Hypothalamus (tissue), 51 donors: ENCODE measurements at places on chromosomes 7 and 10.

GRCh38 chr10:69884024-69884367, 82.3 kb downstream of the COL13A1 start:
- DNase-seq = no peak

GRCh38 chr10:49049660-49050059, 65.7 kb downstream of the VSTM4 start:
- no peak for DNase-seq

DNA sequence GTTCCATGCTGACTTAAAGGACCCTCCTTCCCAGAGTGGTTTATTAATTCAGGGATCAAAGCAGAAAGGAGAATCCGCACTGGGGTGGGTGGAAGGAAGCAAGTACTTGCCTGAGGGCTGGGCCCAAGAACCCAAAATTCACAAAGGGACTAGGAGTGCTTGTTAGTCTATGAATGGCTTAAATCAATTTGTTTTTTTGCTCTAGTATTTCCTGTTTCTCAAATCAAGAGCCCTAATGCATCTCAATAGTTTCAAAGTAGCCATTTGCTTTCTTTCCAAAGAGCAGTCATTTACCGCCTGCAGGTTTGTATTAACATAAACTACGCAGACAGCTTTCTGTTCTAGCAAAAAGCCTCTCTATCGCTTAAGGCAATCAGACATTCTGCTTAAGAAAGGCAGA, 44.2 kb upstream of the SLC35G1 start:
- no peak for DNase-seq

- DNase-seq = no peak
These were observed 6.3 kb upstream of the OPN4 start for GRCh38 chr10:86647773-86648703.

- no peak for DNase-seq
These were observed 189.4 kb downstream of the KCNMA1 start for GRCh38 chr10:77448226-77448625.

- no peak for DNase-seq
These were observed 5.6 kb upstream of the PKD1L1 start for GRCh38 chr7:47953822-47954221.

- no peak for DNase-seq
These were observed 26.5 kb downstream of the CDH23 start for GRCh38 chr10:71423250-71423649.

GRCh38 chr7:155303039-155303593, 5.4 kb downstream of the INSIG1 start:
- DNase-seq = no peak

DNA sequence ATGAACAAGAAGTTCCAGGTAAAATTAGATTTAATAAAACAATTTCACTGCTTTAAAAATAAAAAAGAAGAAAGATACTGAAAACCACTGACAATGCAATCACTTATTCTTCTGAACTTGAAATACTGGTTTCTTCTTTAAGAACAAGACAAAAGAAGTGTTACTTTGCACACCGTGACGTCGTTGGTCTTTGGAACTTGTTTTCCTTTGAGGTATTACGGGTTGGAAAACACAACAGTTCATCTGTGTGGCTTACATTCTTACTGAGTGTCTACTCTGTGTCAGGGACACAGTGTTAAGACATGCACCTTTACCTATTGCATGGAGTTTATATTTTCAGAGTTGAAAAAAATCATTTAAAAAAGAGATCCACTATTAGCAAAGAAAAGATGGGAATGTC, 41.3 kb upstream of the UCN3 start:
- no peak for DNase-seq

DNA sequence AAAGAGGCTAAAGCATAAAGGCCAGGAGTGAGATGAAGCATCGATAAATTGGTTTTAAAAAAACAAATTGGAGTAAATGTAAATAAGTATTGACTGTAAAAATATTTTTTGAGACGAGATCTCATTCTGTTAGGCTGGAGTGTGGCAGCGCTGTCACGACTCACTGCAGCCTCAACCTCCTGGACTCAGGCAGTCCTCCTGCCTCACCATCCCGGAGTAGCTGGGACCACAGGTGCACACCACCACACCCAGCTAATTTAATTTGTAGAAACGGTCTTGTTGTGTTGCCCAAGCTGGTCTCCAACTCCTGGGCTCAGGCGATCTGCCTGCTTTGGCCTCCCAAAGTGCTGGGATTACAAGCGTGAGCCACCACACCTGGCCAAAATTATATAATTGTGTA, 17.8 kb downstream of the HNRNPA2B1 start:
- DNase-seq = no peak

DNA sequence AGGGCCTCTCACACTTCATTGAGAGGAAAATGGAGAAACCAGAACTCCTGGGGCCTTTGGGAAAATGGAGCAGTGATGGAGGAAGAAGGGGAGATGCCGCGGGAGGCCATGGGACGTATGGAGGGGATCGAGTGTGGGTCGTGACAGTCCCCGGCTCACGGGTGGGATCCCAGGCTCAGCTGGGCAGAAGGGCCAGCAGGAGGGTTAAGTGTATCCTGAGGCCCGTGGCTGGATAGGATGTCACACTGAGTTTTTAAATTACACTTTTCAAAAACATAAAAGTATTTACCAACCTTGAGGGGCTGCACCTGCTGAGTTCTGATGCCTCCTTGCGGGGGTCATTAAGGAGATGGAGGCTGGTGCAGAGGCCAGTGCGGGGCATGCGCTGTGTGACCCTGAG, 28.0 kb upstream of the PSMG3 start:
- no peak for DNase-seq

DNA sequence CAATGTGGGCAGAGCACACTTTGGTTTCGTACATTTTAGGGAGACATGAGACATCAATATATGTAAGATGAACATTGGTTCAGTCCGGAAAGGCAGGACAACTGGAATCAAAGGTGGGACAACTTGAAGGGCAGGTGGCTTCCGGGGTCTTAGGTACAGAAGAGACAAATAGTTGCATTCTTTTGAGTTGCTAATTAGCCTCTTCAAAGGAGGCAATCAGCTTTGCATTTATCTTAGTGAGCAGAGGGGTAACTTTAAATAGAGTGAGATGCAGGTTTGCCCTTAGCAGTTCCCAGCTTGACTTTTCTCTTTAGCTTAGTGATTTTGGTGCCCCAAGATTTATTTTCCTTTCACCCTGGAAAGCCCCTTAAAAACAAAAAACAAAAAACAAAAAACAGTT, 21.3 kb downstream of the ZNF487 start:
- DNase-seq = no peak

DNA sequence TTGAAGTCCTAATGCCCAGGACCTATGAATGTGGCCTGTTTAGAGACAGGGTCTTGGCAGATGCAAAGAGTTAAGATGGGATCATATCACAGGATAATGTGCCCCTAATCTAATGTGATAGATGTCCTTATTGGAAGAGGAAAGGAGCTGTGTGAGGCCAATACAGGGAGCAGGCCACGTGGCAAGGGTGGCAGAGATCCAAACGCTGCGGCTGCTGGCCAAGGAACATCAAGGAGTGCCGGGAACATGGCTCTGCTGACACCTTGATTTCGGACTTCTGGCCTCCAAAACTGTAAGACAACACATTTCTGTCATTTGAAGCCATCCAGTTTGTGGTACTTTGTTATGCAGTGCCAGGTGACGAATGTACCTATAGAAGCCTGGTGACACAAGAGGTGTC, 37.7 kb upstream of the EZH2 start:
- DNase-seq = no peak

DNA sequence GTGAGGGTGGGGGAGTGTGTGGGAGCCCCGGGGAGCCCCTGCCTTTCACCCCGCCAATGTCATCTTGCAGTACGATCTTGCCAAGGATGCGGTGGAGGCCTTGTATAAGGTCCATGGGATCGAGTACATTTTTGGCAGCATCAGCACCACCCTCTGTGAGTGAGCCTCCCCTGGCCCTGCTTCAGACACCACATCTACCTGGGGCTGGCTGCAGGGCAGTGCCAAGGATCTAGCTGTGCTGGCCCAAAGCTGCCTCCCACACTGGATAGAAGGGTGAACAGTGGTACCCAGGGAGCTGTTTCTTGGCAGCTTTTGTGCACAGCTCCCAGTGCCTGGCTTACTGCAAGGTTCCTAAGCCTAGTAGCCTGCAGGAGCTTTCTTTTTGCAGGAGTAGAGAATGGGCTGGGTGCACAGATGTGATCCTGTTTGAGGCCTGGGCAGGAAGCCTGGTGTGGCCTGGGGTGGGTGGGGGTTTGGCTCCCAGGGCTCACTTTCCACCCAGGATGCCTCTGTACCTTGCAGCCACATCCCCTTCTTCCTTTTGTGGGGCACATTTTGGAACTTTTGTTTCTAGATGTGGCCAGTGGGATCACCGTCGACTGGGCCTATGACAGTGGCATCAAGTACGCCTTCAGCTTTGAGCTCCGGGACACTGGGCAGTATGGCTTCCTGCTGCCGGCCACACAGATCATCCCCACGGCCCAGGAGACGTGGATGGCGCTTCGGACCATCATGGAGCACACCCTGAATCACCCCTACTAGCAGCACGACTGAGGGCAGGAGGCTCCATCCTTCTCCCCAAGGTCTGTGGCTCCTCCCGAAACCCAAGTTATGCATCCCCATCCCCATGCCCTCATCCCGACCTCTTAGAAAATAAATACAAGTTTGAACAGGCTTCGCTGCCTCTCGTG, 12.2 kb upstream of the CPA1 start:
- no peak for DNase-seq

GRCh38 chr7:32535162-32535702, 39.9 kb downstream of the AVL9 start:
- DNase-seq = no peak

DNA sequence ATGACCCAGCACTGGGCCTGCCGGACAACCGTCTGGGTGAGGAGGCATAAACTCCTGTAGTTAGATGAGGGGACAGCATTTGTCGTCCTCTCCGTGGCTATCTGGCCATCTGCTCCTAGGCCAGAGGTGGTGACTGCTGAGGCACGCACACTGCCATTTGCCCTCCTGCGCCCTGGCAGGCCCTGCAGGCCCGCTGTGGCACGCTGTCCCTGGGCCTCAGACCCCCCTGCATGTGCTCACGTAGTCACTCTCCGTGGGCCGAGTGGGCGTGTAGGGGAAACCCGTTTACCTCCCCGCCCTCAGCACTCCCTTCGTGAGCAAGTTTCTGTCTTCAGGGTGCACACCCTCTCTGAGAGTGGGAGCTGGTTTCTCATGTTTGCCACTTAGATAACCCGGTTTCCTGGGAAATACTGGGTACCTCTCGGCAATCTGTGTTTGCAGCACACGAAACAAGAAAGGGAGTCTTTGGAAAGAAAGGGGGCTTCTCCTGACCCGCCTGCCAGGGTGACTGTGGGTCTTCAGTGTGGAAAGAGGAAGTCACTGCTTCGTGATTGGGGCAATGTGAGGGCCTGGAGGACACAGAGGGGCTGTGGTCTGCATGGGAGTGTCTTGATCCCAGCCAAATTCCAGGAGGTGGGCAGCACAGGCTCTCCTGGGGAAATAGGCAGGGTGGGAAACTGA, 10.8 kb downstream of the ADAMTS14 start:
- DNase-seq = no peak

- DNase-seq = no peak
These were observed 147.8 kb downstream of the GFRA1 start for GRCh38 chr10:116125180-116125579.
